ENCODE measurements at places on chromosomes 3 and 15. TPM values are rescaled to one million over a fixed set of nuclear protein-coding genes. Genes with fewer than 3 reads are reported as not detected.

- no peak for DNase-seq
Measured at GRCh38 chr3:111173328-111173900, 101.8 kb downstream of the NECTIN3 start.

GRCh38 chr15:53831907-53832770 lies 72.7 kb upstream of the WDR72 start:
- DNase-seq, result no peak

- DNase-seq, result no peak
Measured at GRCh38 chr15:33132722-33133345, 61.7 kb downstream of the FMN1 start.

DNA sequence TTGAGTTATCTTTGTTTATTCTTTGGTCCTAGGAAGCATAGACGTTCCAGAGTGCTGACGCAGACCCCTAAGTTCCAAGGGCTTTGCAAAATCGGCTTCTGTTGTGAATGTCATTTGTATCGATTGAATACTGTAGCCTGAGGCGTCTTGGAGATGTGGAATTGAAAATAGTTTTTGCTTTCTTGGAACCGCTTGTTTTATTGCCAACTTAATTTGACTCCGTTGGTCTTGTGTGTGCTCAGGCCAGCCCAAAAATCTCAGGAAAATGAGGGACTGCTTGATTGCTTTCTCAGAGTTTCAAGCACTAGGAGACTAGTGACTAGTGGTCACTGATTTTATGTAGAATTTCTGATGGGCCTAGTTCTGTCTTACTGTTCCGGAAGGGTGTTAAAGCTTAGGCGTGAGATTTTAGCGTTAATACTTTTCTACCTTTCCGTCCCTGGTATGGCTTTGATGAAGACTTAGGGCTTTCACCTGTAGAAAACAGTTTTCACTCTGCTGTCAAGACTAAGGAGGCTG lies 263 bp upstream of the UTS2B start:
- peak; percentile 10 for DNase-seq

DNA sequence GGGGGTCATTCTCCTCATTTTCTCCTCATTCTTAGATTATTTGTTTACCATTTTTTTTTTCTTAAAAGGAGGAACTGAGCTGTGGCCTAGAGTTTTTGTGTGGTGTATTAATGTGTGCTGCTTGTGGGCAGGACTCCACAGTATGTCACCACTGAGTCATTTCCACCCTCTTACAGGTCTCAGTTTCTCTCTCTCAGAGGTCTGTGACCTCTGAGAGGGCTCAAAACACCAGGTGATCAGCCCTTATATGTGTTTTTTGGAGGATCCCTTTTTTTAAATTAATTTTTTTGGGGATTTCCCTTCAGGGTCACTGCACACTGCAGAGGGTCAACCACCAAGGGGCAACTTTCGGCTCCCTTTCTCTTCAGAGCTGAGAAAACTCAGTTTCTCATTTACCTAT lies 166.4 kb downstream of the SUCNR1 start:
- no peak for DNase-seq

GRCh38 chr3:190366133-190366532 lies 21.8 kb upstream of the CLDN16 start:
- DNase-seq, result no peak

- DNase-seq, result no peak
Measured at GRCh38 chr3:156483426-156483825, 71.5 kb downstream of the SSR3 start.

GRCh38 chr3:22157848-22158247 lies 406.8 kb upstream of the ZNF385D start:
- no peak for DNase-seq

- no peak for DNase-seq
Measured at GRCh38 chr15:31385736-31386135, 59.1 kb downstream of the KLF13 start.

DNA sequence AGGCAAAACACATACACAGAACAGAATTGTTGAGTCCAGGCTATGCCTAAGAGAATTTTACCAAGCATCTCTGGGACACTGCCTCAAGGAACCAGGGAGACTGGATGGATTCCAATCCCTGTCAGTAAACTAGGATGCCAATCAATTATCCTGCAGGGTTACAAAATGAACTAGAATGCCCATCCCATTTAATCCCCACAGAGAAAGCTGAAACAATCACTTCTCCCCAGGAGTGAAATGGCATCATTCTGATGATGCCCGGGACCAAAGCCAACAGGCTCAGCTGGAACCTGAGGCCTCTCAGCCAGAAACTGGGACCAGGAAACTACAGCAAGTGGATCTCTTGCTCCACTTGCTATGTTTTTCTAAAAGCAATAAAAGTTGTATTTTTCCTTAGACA lies 130.0 kb upstream of the TJP1 start:
- no peak for DNase-seq

The SLC9A9 gene
- total RNA-seq, result 23.7 TPM

The ATP13A4 gene
- 0.57 TPM for total RNA-seq

The EXD1 gene
- total RNA-seq, result not detected

The HESX1 gene
- total RNA-seq, result 1.0 TPM

The CDHR4 gene
- total RNA-seq, result not detected

The HDDC3 gene
- 25.0 TPM for total RNA-seq

All from adrenal gland (tissue), 19 donors.